Activated T-cell treated with anti-CD3 and anti-CD28 coated beads, Interleukin-2, amount 50 U/mL, for 72 hours (primary cell): ENCODE measurements at places on chromosomes 5 and 9. TPM values are rescaled to one million over a fixed set of nuclear protein-coding genes. Genes with fewer than 3 reads are reported as not detected.

DNA sequence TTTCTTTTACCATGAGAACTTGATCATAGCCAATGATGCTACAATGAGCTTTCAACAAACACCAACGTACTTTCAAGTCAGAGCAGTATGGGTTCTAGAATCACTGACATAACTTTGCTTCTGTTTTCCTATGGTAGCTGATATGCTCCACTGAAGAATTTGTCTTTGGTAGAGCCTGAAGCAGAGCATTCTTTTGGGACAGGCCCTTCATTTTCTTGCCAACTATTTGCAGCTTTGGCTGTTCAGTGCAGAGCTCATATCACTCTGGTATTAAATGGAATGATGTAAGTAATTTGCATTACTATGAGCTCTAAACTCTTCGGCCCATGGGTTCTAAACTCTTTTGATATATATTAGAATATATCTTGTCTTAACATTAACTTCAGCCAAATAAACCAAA, 51.8 kb upstream of the APC start:
- no peak for DNase-seq

GRCh38 chr5:74164725-74165235, 475.7 kb downstream of the ENC1 start:
- no peak for DNase-seq

DNA sequence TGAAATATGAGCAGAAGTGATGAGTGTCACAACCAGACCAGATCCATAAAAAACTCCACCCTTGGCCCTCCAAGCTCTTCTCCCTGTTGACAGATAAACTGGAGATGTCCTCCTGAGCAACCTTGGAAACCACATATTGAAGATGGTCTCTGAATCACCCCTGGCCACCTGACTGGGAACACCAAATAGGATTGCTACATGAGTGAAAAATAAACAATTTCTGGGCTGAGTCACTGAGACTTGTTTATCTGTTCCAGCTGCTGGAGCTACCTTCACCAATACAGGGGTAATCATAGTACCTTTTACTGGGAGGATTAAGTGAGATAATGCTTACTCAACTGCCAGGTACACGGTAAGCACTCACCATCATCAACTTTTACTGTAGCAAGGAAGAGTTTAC, 53.3 kb downstream of the PCA3 start:
- DNase-seq: no peak

GRCh38 chr5:157213527-157214243, 33.0 kb downstream of the ITK start:
- no peak for DNase-seq

- DNase-seq: no peak
Measured at GRCh38 chr5:22986281-22986680, 133.1 kb upstream of the CDH12 start.

The ECSCR gene
- 1.2 TPM for total RNA-seq

The NOL6 gene
- 30.1 TPM for total RNA-seq

The ZNF782 gene
- total RNA-seq: 7.1 TPM
